GM20000 (cell line): ENCODE measurements at places on chromosomes 16 and 17.

DNA sequence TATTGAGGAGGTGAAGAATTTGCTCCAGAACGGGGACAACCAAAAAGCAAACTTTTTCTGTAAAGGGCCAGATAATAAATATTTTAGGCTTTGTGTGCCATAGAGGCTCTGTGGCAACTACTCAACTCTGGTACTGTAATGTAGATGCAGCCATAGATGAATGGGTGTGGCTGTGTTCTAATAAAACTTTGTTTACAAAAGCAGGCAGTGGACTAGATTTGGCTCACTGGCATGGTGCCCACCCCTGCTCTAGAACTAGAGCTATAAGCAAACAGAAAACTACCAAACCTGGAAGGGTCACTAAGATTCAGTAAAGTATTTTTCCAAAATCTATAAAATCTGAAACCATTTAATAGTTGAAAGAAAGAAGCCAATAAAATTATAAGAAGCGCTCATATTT lies 24.6 kb upstream of the SMURF2 start:
- DNase-seq = no peak

DNA sequence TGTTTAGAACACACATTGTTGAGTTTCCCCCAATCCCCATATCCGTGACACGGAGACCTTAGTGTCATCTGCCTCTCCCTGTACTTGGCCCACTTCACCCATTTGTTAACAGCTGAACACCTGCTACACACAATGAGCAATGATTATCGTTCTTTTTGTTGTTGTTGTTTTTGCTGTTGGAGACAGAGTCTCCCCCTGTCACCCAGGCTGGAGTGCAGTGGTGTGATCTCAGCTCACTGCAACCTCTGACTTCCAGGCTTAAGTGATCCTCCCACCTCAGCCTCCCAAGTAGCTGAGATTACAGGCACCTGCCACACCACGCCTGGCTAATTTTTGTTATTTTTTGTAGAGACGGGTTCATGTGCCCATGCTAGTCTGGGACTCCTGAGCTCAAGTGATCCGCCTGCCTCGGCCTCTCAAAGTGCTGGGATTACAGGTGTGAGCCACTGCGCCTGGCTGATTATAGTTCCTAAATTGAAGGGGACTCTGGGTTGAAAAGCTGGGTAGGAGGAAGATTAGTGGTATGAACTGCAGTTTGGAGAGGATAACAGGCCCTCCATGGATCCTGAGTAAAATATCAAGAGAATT lies 21.6 kb downstream of the NDE1 start:
- no peak for DNase-seq

DNA sequence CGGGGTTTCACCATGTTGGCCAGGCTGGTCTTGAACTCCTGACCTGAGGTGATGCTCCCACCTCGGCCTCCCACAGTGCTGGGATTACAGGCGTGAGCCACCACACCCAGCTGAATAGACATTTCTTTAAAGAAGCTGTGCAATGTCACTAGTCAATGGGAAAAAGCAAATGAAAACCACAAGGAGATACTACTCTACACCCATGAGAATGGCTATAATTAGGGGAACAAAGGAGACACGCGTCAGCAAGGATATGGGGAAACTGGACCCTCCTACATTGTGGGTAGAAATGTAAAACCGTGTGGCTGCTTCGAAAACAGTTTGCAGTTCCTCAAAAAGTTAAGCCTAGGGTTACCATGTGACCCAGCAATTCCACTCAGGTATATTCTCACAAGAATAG lies 103.4 kb downstream of the VPS53 start:
- no peak for DNase-seq

- DNase-seq = no peak
Measured at GRCh38 chr17:71084219-71084618, 914.9 kb downstream of the KCNJ2 start.

DNA sequence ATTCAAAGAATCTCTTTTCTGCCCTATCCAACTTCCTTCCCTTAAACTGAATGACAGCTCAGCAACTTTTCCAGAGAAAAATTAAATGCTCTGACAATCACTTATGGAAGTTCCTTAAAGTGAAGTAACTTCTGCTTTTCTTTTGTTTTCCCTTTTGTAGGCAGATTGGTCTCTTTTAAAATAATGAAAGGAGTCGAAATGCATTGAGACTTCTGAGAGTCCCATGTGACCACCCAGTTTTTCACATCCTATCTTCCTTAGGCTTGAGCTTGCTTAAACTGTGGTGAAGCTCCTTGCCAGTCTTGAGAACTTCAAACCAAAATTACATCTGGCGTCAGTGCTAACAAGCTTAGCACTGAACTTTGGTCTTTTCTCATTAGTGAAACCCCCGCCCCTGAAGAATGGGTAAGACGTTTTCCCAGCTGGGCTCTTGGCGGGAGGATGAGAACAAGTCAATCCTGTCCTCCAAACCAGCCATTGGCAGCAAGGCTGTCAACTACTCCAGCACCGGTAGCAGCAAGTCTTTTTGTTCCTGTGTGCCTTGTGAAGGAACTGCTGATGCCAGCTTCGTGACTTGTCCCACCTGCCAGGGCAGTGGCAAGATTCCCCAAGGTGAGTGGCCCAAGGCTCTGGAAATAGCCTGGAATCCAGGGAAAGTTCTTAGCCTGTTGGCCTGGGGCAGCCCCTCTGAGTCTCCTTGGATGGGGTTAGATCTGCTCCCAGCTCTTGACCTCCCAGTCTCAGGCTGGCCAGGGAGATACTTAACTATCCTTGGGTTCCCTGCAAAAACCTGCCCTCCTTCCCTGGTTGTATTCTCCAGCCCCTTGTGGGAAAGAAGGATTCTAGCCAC lies 1.2 kb downstream of the TMEM106A start:
- DNase-seq = peak; percentile 39

DNA sequence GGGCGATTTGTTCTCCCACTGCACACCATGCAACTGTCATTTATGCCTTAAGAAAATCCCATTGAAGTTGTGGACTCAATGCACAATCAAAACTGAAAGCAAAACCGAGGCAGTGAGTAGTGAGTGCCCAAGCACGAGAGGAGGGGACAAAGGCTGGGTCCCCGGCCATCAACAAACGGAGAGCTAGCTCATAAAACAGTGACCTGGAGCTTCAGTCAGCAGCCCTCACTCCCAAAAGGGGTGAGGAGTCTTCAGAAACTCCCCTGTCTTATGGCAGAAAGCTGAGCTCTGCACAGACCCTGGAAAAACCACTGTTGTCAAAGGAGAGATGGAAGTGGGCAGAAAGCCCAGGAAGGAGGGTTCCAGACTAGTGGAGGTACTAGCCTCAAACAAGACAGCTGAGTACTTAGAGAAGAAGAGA lies 96.9 kb downstream of the ADCY9 start:
- peak; percentile 24 for DNase-seq

- no peak for DNase-seq
Measured at GRCh38 chr17:2150806-2151205, 95.9 kb downstream of the HIC1 start.

DNA sequence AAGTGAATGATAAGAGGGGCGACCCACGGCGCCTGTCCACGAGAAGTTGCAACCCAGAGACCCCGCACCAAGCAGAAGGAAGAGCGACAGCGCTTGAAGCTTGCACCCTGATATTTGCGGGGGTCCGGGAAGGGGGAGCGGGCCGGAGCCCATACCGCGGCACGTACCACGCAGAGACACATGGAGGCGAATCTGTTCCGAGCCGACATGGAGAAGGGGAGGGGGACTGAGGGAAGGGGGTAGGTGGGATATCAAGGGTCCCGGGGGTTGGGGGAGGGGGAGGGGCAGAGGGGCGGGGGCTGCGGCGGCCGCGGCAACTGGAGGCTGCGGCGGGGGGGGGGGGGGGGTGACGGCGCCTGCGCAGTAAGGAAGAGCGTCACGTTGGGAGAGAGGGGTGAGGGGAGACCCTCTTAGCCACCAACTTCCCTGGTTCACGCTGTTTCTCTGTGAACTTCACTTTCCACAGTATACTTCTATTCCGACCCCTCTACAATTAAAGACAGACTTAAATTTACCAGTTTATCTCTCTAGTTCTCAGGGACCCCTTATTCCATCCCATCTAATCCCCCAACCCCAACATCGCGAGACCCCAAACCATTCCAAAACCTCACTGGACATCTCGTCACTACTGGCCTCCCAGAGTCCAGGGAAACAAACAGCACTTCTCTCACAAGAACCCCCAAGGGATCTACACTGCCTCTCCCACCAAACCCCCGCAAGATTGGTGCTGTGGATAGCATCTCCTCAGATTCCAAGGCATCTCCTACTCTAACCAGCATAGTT lies 8.0 kb downstream of the DLG4 start:
- DNase-seq = no peak

DNA sequence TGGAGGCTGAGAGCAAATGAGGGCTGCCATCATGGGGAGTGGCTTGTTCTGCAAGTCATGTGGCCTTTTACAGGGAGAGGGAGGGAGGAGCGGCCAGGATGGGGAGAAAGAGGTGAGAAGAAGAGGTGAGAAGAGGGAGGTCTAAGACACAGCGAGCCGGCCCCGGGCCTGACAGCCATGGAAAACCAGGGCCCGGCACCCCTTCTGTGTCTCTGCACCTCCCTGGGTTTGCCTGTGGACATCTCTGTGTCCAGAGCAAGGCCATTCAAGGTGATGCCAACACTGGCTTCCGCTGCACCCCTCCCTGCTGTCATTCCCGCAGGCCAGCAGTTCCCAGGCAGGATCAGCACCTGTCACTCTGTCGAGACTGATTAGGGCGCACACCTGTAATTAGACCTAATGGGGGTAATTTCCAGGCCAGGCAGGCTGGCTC lies 75.6 kb downstream of the MGAT5B start:
- no peak for DNase-seq

- DNase-seq = no peak
Measured at GRCh38 chr16:56734429-56734828, 4.5 kb downstream of the NUP93 start.

DNA sequence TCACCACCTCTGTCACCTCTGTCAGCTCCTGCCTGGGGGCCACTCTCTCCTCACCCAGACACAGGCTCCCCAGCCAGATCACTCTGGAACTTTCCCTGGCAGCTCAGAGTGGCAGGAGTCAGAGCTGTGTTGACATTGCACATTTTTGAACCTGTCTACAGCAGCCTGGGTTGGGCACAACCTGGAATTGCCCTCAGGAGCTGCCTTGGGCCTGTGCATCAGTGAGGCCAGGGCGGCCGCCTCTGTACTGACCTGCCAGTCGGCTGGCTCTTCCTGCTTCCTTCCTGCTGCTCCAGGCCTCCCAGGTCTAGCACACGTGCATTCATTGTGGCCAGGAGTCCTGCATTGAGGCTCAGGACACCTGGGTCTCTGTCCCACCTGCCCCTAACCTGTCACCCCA lies 14.2 kb upstream of the TMEM11 start:
- DNase-seq = no peak

DNA sequence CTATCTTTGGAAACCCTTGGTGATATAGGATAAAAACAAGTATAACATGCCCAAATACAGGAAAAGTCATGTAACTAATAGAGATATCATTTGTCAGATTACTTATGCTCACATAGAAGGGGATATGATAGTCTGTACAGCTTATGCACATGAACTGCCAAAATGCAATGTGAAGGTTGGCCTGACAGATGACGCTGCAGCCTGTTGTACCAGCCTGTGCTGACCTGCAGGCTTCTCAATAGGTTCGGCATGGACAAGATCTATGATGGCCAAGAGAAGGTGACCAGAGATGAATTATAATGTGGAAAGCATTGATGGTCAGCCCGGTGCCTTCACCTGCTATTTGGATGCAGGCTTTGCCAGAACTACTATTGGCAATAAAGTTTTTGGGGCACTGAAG lies 12.7 kb downstream of the WFIKKN2 start:
- DNase-seq = no peak

DNA sequence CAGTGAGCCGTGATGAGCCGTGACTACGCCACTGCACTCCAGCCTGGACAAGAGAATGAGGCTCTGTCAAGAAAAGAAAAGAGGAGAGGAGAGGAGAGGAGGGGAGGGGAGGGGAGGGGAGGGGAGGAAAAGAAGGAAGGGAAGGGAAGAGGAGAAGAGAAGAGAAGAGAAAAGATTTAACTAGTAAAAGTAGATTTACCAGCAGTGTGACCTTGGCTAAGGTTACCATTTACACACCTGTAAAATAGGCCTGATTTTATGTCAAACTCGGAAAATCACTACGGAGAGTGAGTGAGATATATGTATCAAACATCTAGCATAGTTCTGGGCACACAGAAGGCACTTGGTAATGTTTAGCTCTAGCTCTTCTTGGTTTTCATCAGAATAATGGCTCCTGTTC lies 109.2 kb downstream of the LYRM1 start:
- no peak for DNase-seq

GRCh38 chr16:50944436-50944835 lies 202.6 kb downstream of the CYLD start:
- DNase-seq = no peak

DNA sequence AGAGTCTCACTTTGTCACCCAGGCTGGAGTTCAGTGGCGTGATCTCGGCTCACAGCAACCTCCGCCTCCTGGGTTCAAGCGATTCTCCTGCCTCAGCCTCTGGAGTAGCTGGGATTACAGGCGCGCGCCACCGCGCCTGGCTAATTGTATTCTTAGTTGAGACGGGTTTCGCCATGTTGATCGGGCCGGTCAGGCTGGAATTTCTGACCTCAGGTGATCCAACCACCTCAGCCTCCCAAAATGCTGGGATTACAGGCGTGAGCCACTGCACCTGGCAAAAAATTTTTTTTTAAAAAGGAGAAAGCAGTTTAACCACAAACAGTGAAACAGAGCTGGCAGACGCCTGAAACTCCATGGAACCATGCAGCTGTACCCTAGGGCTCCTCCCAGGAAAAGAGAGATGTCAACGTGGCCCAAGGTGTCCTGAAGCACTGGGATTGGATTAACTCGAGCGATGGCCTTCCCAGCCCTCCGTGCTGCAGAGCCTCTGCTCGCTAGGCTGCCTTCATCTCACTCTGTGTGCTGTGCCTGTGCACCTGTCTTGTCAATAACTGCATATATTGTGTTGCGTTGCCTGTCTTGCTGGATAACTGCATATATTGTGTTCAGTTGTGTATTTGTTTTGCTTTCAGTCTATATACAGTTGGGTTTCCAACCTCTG lies 29.6 kb upstream of the FOXK2 start:
- no peak for DNase-seq

DNA sequence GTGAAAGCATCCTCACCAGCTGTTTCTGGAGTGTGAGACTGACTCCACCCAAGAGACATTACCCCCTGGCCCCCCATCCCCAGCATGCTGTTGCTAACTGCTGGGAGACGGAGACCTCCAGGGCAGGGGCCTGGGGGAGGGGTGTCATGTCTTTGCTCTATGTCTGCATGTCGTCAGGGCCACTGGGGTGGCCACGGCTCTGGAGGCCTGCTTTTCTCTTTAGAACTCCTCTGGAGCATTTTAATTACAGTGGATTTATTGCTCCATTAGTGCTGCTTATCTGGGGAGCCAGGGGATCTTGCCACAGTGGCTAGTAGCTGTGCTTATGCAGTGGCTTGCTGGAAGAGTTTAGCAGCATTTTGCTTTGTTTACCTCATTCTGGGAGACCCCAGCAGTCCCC lies 32.3 kb downstream of the CLEC16A start:
- DNase-seq = no peak

DNA sequence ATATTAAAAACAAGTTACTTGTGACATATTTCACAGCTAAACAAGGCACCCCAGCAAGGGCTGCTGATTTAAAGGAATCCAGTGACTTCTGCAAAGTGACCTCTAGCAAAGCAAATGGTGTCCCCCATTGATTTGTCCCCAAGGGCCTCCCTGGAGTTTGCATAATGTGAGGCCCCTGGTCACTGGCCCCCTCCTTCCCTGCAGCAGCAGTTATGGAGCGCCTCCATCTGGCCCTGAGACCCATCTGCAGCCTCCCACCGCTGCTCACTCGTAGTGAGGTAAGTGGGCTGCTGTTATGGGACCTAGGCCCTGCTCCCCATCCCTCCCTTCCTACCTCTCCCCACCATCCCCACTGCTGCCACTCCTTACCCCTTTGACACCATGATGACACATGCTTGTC lies 19.6 kb upstream of the EEF2K start:
- DNase-seq = no peak

GRCh38 chr16:21167360-21167759 lies 8.9 kb downstream of the LDAF1 start:
- DNase-seq = no peak
